ENCODE measurements at places on chromosomes 6 and 20.

- no peak for DNase-seq
Observed at GRCh38 chr20:48584391-48585060, 243.3 kb downstream of the PREX1 start.

GRCh38 chr20:24957326-24958016 is 8.4 kb downstream of the CST7 start:
- no peak for DNase-seq

DNA sequence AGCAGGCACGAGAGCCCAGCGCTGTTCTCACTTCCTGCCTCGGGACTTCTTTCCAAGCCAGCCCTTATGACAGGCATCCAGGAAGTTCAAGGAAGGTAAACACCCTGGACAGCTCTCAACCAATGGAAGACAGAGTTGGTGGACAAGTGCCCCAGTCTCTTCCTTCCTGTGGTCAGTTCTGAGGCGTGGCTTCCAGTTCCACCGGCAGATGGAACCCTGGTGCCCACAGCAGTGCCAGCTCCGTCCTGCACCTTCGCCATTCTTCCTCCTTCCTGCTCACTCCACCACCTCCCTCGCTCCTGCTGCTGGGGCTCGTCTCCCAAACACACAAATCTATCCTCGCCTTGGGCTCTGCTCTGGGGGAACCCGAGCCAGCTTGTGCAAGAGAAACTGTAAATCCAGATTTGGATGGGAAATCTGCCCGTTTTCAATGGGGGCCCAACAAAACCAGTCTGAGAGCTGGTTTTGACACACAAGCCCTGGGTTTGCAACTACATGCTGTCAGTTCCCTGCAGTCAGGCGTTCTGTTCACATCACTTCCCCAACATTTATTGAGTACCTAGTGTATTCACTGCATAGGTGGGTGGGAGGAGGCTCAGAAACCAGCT is 162.7 kb downstream of the GRM4 start:
- DNase-seq: no peak

- DNase-seq: no peak
Observed at GRCh38 chr6:89087881-89088280, 7.3 kb downstream of the PNRC1 start.

DNA sequence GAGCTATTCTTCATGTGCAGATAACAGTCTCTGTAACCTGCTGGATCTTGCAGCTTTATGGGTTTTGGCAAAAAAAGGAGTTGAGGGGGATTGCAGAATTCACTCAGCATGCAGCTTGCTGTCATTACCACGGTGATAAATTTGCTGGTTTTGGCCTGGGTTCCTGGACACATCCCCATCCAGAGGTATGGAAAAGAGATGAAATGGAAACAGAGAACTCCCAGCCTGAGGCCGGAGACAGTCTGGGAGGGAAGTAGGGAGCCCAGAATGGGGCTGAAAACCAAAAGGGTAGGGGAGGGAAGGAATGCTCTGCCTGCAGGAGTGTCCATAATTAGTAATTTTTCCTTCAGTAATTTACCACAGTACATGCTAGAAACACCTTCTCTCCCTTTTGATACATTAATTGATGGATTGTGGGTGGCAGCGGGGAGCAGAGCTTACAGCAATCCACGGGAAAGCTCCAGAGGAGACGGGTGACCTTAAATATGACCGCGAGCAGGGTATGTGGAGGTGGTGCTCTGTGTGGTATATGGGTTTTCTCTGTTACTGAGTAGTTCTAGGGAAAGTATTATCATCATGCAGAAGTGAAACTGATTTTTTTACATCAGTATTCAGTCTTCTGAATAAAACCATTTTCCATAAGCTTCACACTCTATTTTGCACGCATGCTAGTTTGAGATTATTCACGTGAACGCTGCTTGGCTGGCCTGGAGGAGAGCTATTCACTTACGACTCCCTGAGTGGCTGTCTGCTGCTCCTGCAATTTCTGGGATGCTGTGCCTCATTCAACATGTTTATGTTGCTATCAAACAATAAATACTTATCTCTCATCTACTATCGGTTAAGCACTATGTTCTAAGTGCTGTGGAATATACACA is 66.3 kb upstream of the KCNK16 start:
- no peak for DNase-seq

DNA sequence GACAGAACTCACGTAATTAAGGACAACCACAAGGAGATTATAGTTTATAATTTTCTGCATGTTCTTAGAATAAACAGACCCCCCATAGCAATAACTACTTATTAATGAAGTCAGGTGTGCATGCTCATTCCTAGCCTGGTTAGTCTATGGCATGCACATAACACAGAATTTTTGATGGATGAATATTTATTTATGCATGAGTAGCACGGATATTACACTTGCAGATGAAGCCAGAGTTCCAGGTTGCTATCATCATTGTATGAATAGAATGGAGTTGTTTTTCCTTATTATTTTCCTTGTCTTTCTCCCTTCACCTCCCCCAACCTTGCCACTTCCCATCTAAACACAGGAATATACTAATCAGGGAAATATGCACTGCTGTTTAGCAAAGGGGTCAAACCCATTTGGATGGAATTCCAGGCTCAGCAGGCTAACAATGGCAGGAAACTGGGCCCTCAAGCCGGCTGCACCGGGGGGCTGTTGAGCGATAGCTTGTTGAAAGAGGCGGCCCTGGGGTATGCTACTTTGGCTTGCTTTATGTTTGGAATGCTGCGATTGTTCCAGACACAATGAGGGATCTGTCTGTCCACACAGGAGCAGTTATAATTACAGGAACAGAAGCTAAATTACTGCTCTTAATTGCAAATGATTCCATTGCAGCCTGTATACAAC is 112.6 kb downstream of the TMEM170B start:
- DNase-seq: no peak

DNA sequence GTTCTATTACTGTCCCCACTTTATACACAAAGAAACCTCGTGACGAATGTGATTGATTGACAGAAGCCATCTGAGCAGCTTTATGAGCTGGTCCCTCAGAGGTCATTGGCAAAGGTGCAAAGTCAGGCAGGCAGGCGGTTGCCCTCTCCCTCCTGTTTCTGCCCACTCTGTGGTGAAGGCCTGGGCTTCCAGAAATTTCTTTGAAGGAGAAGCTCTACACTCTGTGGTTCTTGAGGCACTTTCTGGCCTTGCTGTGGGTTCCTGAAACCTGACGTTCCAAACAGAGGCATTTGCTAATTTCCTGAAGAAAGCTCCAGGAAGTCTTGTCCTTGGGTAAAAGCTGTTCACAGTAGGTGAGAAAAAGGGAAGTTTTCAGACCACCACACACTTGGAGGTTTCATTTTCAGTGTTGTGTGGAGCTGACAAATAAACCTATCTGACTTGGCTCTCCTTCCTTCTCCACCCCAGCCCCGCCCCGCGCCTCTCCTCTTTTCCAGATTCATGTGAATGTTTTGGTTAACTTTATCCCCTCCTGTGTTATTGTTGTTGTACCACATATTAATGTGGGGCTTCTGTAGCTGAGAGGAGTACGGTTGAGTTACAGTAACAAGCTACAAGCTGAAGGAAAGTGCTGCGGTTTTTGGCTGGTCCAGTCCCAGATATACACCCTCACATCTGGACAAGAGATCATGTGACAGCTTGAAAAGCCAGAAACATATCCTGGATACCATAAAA is 274.1 kb downstream of the CLIC5 start:
- no peak for DNase-seq

GRCh38 chr6:67663105-67663895 is 971.8 kb upstream of the ADGRB3 start:
- no peak for DNase-seq

DNA sequence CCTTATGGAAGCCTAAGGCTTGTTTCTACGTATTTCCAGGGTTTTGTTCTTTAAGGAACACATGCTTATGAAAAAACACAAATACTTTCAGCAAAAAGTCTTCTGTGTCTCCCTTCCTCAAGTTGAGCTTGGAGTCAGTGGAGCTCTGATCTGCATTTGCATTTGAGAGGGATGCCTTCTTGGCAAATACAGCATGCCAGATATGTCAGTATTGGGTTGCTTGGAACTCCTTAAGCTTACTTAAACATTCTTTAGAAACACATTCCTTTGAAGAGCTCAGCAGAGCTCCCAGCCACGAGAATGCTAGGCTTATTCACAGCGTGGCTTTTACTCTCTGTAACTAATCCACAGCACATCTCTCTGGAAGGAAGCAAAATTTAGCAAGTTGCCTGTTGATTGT is 68.3 kb downstream of the ANKRD6 start:
- no peak for DNase-seq

DNA sequence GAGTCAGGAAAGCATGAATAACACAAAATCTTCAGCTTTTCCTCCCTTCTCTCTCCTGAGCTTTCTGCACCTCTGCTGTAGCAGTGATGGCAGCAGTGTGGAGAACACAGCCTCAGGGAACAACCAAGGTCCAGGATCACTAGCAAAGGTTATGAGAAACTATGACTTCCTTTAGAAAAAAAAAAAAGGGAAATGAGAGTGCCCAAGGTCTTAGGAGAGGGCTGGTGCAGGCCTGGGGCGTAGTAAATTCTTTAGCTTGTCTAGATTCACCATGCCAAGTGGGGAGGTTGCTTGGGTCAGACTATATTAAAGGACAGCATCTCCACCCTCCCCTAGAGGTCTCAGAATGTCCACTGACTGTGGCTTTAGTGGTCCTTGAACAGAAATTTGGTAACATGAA is 40.4 kb upstream of the POLR1H start:
- no peak for DNase-seq

GRCh38 chr20:62542862-62543261 is 67.1 kb upstream of the GATA5 start:
- no peak for DNase-seq

GRCh38 chr6:14126191-14126590 is 8.6 kb downstream of the CD83 start:
- DNase-seq: no peak

GRCh38 chr20:41508335-41508734 is 109.8 kb downstream of the CHD6 start:
- no peak for DNase-seq

- DNase-seq: no peak
Observed at GRCh38 chr20:58636396-58636982, 14.6 kb upstream of the STX16 start.

DNA sequence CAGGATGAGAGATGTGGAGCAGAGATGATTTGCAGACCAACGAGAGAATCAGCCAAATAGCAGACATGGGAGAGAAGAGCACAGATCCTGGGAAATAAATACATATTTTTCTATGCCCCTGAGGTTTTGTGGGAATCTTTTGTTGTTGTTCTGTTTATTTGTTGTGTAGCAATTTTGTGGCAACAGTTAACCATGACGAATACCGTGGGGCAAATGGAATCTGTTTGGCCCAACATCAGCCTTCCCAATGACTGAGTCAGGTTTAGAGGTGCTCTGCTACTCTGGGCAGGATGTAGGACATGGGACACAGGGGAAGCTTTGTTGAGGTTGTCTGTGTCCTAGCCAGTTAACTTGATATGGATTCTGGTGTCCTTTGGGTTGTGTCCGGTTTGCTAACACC is 7.9 kb upstream of the SLC2A10 start:
- no peak for DNase-seq

DNA sequence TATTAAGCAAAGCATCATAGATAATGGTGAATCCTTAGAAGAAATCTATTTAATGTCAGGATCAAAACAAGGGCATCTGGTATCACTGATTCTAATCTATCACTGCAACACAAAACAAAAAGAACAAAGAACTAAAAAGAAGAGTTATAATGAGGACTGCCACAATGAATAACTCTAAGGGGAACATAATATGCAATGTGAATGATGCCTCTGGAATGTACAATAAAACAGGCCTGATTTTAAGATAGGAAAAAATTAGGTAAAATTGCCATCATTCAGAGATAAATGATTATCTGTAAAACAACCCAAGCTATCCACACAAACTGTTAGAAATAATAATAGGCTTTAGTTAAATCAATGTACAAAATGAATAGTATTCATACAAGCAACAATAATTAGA is 936.7 kb upstream of the CITED2 start:
- no peak for DNase-seq

DNA sequence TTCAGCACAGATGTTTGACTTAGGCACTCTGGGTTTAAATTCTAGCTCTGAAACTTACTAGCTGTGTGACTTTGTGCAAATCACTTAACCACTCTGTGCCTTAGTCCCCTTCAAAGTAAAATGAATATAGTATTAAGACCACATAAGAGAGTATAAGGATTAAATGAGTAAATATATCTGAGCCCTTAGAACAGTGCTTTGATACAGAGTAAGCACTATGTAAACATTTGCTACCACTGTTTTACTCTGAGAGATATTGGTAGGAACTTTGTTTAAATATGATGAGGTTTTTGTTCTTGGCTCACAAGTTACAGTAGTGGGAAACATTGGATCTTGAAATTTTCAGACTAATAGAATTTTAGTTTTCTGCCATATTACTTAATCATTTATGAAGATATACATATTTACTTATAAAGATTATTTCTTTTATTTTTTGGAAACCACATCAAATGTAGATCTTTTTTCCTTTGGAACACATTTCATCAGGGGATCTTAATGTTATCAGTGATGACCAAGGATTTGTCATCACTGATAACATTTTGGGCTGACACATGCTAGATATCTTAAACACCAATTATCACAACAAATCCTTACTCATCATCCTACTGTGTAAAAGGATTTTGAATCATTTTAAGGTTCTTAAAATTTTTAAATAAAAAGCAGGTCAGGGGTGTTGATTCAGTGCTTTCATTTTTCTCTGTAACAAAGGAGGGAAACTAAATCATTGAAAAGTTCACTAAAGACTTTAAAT is 226.2 kb downstream of the EYA4 start:
- DNase-seq: no peak

- no peak for DNase-seq
Observed at GRCh38 chr6:149289192-149289781, 28.2 kb upstream of the TAB2 start.

GRCh38 chr6:112439432-112439831 is 92.3 kb downstream of the RFPL4B start:
- DNase-seq: no peak

All from stimulated activated naive CD4-positive, alpha-beta T cell (primary cell).